ENCODE measurements at places on chromosomes 1 and 21.

GRCh38 chr1:29676496-29676895 lies 440.2 kb downstream of the PTPRU start:
- no peak for DNase-seq

DNA sequence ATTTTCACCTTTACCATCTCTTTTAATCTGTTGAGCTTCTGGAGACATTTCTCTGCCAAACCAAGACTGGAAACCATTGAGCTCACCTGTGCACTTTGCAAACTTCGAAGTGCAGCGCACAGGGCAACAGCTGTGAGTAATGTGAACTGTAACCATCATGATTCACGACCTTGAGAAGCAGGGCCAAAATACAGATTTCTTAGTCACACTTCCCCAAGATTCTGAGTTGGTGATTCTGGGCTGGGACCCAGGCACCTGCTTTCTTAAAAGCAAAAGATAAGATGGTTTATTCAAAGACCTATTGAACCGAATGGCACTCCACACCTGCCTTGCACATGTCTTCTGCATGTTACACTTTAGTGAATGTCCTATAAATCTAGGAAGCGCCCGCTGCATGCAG lies 10.2 kb downstream of the AGTRAP start:
- no peak for DNase-seq

- DNase-seq = peak; percentile 86
Observed at GRCh38 chr1:115771847-115772457, 3.4 kb upstream of the CASQ2 start.

DNA sequence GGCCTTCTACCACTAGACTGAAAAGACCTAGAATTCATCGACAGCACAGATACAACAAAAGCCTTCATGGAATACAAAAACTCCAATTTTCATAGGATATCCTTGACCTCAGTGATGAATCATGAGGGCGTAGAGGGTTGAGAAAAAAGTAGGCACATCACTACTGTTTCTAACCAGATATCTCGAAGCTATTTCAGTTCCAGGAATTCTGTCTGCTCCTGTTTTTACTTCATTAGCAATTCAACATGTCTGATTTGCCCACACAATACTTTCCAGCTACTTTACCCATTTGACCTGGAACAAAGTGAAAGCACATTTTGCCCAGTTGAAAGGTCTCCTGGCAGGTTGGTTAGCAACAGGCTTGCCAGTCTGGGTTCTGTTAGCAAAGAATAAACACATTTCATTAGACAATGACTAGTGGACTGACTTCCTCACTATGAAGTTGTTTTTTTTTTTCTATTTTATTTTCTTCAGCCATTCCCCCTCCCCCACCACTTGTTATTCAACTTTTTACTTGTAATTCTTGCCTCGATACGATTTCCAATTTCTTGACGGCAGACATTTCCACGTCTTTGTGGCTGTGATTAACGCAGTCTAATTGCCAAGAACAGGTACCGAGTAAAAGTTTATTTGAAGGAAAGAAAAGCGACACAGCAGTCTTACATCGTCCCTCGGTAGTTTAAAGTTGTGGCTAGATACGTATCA lies 4.0 kb upstream of the ZBTB18 start:
- DNase-seq = no peak

DNA sequence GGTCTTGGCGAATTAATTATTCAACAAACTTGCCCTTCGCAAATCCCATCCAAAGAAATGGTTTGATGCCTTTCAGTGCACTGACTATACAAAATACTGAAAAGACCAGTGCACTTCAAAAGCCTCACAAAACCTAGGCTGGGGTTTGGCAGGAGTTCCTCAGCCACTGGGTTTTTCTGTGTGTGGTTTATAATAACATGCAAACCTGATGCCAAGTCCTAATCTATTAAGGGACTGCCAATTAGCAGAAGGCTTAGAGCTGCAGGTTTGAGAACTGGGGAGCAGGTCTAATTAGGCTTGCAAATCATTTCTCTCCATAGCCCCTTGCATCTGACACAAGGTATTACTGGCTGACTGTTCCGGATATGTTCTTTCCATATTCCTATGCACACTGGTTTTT lies 27.7 kb downstream of the PLPP3 start:
- DNase-seq = no peak
